ENCODE measurements at places on chromosomes 7 and 10. TPM values are rescaled to one million over a fixed set of nuclear protein-coding genes. Genes with fewer than 3 reads are reported as not detected.
A peak's percentile ranks its signal among the peaks of the same experiment; 100 is the strongest.

- ATAC-seq, result peak; percentile 87
These were observed 23.8 kb downstream of the PFKP start for GRCh38 chr10:3090914-3091787.

GRCh38 chr10:48517911-48518811, 86.7 kb downstream of the ARHGAP22 start:
- ATAC-seq, result no peak

DNA sequence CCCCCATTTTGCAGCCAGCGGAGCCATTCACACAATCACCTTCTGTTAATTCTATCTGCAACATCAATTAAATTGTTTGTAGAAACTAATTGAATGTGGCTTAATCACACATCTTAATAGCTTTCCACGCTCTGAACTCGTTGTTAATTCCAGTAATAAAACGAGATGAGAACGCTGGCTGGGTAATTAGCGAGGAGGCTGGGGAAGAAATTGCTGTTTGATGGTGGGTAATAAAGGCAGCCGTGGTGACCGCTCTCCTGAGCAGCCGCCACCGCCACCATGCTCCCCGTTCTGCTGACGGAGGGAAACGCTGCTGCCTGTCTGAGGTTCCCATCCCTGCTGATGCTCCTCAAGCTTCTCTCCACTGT, 36.3 kb downstream of the GBX1 start:
- ATAC-seq, result no peak

- no peak for ATAC-seq
These were observed 3.8 kb downstream of the LRCH4 start for GRCh38 chr7:100582041-100582579.

DNA sequence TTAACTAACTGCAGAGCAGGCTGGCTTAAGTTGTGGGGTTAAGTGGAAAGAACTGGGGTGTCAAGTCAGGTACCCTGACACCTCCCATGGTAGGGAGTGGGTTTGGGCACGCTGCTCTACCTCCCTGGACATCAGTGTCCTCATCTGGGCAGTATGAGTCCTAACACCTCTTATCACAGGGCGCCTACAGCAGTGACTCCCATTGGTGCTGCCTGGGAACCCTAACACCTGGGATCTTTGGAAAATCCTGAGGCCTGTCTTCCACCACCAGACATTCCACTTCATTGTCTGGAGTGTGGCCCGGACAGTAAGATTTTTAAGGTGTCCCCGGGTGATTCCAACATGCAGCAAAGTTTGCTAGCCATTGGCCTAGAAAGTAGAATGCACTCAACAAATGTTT, 239.1 kb downstream of the SKAP2 start:
- no peak for ATAC-seq

Gene CCDC172
- not detected for total RNA-seq

GRCh38 chr7:123773481-123773880, 24.7 kb upstream of the WASL start:
- ATAC-seq, result peak; percentile 54

GRCh38 chr7:130887182-130887956, 153.4 kb upstream of the KLF14 start:
- ATAC-seq, result peak; percentile 16

DNA sequence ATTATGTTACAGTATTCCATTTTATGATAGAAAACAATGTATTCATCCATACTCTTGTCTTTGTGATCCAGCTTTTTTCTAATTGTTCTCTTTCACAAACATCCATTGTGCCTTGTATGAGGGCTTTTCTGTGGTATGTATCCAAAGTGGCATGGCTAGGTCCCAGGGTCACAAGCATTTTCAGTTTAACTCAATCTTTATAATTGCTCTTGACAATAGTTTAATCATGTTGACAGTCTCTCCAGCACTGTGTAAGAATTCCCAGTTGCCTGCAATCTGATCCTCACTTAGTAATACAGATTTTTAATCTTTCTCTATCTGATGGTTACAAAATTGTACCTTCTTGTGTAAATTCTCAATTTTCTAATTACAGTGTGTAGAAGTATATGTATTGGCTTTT, 533.4 kb downstream of the NEBL start:
- no peak for ATAC-seq

Gene SSMEM1
- total RNA-seq, result not detected

DNA sequence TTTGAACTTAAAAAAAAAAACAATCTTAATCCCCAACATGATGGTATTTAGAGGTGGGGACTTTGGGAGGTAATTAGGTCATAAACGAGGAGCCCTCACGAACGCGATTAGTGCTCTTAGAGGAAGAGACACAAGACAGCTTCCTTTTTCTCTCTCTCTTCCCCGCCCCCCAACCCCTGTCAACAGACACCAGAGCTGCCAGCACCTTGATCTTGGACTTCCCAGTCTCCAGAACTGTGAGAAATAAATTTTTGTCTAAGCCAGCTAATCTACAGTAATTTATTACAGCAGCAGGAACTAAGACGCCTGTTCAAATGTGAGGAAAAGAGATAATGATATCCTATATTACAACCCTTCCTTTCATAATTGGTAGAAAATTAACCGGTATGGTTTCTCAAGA, 40.1 kb downstream of the RELN start:
- ATAC-seq, result no peak

DNA sequence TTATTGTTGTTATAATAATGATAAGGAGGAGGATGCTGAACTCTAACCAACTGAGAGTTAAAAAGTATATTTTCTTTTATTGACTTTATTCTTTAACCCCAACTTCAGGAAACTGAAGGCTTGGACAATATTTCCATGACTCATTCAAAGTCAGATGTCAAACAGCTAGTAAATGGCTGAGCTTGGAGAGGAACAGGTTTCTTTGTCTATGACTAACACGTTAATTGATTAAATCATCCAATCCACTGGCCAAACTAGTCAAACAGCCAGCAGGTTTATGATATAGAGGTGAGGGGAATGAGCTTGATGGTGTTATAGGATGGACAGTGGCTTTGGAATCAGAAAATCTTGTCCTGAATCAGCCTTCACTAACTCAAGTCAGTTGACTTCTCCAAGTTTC, 119.1 kb upstream of the WDR11 start:
- peak; percentile 91 for ATAC-seq

DNA sequence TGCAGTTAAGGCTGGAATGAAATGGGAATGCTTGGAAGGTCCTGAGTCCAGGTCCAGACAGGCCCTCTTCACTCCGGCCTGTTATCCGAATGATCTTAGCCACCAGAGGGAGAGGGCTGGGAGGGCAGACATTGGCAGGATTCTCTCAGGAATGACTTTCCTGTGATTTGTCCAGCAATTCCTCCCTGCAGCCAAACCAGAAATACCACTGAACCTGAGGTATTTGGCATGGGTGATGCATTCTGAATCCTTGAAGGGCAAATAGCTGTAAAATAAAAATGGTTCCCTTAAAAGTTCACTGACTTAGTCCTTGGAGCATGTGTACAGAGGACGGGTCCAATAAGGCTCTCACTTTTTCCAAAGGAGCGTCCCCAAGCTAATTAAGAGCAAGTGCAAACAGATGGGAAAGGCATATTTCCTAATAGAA, 77.5 kb upstream of the HABP2 start:
- ATAC-seq, result no peak
